Foreskin melanocyte (primary cell): ENCODE measurements at places on chromosomes 2 and 18.

- DNase-seq, result peak; percentile 89
These were observed 108.3 kb downstream of the PIEZO2 start for GRCh38 chr18:11040823-11041656.

DNA sequence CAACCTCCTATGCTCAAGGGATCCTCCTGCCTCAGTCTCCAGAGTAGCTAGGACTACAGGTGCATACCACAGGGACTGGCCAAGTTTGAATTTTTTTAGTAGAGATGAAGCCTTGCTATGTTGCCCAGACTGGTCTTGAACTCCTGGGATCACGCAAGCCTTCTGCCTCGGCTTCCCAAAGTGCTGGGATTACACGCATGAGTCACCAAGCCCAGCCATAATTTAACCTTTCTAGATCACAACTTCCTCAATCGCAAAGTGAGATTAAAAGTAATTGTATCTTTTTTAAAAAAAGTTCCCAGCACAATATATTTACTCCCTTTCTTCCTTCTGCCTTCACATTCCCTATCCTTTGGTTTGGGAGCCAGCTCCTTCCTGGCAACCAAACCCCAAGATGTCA, 5.8 kb upstream of the PPP1CB start:
- no peak for DNase-seq

DNA sequence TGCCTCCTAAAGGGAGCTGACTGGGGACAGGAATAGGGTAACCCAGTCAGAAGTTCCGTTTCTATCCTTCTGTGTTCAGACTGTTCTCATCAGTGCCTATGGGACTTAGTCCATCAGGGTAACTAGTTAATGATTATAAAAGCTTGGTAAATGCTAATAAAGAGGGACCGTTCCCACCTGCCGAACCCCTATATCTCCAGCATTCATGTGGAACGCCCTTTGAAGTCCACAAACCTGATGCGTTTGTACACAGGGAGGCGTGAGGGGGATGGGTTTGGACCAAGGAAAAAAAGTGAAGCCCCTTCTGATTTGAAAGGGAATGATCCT, 112.9 kb downstream of the CDK15 start:
- DNase-seq, result no peak

DNA sequence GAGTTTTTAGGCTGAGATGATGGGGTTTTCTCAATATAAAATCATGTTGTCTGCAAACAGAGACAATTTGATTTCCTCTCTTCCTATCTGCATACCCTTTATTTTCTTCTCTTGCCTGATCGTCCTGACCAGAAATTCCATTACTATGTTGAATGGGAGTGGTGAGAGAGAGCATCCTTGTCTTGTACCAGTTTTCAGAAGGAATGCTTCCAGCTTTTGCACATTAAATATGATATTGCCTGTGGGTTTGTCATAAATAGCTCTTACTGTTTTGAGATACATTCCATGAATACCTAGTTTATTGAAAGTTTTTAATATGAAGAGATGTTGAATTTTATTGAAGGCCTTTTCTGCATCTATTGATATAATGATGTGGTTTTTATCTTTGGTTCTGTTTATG, 181.8 kb downstream of the GBX2 start:
- peak; percentile 6 for DNase-seq

DNA sequence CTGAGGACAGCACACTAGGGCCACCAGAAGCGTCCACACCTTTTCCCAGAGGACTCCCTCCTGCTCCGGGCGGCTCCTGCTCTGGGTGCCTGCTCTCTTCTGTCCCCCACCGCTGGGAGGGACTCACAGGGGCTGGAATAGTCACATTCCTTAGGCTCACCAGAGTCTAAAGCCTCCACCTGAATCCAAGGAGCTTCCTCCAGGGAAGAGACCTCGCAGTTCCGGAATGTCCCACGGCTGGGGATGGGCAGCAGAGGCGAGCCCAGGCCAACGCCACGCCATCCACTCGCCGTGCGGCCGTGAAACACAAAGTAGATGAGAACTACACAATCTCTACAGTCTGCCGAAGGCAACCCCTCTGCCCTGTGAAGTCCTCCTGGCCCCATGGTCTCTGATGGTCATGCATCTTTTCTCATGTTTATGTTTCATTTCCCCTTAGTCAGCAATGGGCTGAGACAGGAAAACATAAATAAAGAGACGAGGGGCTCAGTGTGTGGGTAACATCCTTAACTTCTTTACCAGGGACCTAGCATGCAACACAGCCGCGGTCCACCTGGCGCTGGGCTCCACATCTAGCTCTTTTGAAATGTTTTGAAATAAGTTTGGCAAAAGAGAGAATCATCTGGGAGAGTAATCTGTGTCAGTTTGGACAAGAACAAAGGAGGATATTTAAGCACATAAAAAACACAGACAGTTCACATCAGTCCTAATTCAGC, 98.4 kb downstream of the PXDN start:
- DNase-seq, result no peak

- DNase-seq, result no peak
These were observed 71.3 kb upstream of the ACKR3 start for GRCh38 chr2:236498369-236498768.

- peak; percentile 42 for DNase-seq
These were observed 40.0 kb upstream of the LAPTM4A start for GRCh38 chr2:20091305-20091991.

DNA sequence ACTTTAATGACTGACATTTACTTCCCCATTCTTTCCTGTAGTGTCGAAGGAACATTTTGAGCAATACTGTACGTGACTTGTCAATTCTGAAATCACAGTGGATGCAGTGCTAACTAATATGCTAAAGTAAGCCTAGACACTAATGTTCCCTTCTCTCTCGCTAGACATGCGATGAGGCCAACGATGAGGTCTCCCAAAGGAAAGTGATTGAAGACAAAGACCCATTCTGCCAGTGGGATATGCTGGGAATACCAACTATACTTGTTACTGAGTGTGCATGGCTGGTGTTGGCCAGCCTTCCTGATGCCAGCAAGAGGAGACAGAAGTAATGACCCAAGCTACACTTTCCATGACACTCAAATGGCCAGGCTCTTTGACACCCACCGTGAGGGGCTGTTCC, 2.5 kb upstream of the SERPINE2 start:
- no peak for DNase-seq

DNA sequence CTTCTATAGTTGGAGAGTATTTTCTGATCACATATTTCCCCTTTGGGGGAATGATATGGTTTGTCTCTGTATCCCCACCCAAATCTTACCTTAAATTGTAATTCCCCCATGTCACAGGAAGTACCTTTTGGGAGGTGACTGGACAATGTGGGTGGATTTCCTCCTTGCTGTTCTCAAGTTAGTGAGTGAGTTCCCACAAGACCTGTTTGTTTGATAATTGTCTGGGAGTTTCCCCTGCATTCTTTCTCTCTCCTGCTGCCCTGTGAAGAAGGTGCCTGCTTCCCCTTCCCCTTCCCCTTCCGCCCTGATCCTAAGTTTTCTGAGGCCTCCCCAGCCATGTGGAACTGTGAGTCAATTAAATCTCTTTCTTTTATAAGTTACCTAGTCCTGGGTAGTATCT, 222.7 kb upstream of the SLC39A10 start:
- no peak for DNase-seq

- no peak for DNase-seq
These were observed 115.7 kb downstream of the CMPK2 start for GRCh38 chr2:6749962-6750361.

GRCh38 chr2:71606244-71606643, 152.9 kb downstream of the DYSF start:
- no peak for DNase-seq

GRCh38 chr2:196170213-196170605, 1.2 kb downstream of the STK17B start:
- no peak for DNase-seq

DNA sequence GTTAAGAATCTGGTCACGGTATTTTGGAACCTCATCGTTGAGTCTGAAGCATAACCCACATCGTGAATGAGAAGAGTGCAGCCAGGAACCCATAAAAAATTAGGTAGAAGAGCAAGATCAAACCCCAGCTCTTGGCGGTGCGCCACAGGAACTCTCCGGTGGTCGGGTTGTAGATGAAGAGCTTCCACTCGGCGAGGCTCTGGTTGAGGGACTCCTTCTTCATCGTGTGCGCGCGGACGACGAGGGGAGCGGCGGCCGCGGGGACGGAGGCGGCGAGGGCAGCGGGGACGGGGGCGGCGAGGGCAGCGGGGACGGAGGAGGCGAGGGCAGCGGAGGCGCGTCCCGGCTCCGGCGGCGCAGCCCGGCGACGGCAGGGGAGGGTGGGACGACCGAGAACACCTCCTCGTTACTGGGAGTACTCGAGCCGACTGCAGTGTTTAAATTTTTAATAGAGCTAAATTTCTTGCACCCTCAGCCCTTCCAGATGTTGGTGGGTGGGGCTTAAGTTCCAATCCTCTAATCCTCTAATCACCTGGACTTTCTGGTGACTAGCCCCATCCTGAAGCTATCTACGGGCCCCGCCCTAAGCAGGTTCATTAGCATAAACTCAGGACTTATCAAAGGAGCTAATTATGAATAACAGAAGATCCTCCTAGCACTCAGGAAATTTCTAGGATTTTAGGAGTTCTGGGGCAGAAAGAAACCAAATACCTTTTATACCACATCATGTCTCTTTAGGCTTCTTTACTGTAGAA, 20.4 kb upstream of the PAPOLG start:
- DNase-seq, result no peak

GRCh38 chr2:28962505-28962904, 18.6 kb upstream of the TOGARAM2 start:
- no peak for DNase-seq

DNA sequence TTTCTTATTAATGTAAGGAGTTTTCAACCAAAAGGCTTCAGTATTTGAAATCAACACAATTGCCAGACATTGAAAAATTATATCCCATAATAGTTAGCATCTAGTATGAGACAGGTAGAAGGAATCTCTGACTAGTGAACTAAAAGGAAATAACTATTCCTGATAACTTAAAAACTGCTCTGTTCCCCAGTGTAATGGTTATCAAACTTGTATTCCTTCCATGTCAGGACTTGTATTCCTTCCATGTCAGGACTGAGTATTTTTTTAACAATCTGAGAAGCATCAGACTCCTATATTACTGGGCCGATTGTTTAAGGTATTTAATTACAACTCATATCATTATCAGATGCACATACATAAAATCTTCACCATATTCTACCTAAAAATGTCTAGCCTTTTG, 238.5 kb downstream of the HNMT start:
- DNase-seq, result no peak

DNA sequence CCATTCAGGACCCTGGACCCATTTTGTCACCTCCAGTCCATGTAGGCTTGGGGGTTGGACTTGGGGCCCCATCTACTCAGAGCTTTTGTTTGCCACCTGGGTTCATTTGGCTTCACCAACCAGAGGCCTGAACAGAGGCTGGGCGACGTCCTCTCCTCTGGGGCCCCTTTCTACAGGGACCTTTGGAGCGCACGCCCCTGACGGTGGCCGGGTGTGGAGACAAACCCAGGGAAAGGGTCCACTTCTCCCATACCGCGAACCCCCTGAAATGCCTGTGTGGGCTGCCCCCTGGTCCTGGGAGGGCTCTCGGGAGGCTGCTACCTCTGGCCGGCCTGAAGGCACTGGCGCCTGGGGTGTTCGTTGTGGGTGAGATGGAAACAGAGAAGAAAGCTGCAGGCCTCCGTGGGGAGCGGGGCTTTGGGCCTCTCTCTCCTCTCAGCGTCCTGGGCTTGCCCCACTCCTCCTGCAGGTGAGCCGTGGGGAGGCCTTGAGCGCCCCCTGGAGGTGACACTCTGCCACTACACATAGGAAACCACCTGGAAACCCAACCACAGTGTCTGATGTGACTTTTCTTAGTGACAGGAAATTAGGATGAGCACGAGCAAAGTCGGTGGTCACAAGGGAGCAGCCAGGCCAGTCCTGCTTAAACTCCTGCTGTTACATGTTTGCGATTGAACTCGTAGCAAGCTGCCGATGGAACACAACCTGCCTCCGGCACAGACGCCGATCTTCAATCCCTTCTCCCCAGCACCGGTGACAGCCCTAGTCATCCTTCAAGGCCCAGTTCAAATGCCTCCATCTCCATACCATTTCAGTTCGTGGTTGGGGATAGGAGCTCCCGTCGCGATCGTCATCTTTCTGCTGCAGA, 12.0 kb upstream of the NTSR2 start:
- DNase-seq, result no peak

GRCh38 chr18:32189790-32190189, at the start of gene MEP1B:
Gene MEP1B (plus strand): TSS chr18:32190039. CDS start chr18:32190071, 32 bp downstream.
- DNase-seq, result no peak

DNA sequence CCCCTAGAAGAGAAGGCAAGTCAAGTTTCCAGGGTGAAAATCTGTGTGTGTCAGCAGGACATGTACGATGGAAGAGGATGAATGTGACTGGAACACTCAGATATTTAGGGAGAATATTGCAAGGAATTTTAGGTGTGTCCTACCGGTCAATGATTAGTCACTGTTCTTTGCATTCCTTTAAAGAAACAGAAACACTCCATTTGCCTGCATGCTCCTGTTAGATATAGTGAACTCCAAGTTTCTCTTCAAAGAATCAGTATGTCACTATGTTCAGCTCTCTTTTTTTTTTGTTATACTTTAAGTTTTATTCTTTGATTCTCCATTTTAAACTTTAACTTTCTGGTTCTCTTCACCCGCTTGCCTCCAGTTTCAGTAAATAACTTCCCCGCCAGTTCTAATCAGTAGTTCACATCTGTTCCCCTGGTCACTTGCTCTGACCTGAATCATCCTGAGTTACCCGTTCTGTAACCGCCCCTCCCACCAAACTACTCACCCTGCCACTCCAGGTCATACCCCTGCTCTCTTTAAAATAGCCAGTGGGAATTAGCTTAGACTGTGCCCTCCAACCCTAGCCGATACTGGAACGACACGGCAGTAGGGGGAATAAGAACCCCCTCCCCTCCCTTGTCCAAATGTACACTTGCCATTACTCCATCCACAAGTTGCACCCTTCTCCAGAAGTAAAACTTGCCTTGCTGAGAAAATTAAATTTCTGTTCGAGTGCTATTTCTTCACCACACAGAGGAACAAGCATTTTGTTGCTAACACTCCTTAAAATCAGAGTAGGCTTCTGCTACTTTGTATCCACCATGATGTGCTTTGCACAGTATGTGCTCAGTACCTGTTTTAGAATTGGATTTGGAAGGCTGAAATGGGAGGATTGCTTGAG, 268.4 kb downstream of the METTL4 start:
- DNase-seq, result no peak
